ENCODE measurements at places on chromosomes 3 and 15.

GRCh38 chr3:166877971-166878370 is 502.1 kb downstream of the ZBBX start:
- DNase-seq = no peak

DNA sequence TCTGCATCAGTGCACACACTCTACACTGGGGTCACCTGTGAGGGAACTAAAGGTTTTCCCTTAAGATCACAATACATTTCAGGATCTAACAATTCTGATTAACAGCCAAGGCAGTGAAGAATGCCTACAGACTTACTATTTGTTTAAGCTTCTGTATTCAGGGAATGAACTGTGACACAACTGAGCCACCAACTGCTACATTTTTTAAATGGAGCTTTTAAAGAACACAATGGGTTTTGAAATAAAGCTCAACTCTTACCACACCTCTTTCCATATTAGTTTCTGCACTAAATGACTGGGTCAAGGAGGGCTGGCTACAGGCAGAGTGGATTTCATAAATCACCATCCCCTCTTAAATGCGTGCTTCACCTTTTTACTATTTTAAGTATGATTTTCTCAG is 100.2 kb downstream of the TMCC1 start:
- no peak for DNase-seq

- no peak for DNase-seq
Measured at GRCh38 chr3:190825386-190826016, 37.0 kb downstream of the GMNC start.

DNA sequence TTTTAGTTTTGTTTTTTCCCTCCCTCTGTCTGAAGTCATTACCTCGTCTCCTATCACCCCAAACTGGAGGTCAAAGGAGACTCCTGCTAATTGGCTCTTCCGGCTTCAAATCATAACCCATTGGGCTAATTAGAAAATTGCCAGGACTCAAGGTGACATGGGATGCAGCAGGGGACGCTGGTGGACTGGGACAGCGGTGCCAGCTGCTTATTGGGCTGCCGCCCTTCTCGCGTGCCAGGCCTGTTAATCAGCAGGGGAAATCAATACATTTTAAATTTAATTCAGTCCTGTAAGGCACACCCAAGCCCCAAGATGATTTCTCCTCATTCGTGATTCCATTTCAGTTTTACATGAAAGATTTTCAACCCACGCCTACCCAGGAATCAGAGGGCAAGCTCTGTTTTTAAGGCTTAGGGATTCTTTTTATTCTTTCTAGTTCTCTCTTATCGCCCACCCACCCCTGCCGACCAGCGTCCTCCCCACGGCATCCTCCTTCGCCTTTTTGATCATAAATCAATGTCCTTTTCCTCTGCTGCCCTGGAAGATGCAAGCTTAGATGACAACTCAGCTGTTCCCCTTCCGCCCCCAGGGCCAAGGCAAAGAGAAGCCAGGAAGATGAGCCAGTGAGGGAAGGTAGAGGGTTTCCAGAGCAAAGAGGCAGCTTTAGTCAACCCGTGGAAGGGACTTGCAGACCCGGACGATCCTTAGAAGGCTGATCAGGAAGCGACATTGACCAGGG is 329.6 kb downstream of the UACA start:
- DNase-seq = no peak

GRCh38 chr3:142888099-142888480 is 793 bp downstream of the PCOLCE2 start:
- no peak for DNase-seq

GRCh38 chr3:73046195-73046594 is 15.3 kb upstream of the EBLN2 start:
- DNase-seq = no peak

DNA sequence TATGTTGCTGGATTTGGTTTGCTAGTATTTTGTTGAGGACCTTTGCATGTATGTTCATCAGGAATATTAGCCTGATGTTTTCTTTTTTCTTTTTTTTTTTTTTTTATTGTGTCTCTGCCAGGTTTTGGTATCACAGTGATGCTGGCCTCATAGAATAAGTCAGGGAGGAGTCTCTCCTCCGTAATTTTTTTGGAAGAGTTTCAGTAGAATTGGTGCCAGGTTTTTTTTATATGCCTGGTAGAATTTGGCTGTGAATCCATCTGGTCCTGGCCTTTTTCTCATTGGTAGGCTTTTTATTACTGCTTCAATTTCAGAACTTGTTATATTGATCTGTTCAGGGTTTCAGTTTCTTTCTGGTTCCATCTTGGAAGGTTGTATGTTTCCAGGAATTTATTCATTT is 165.8 kb downstream of the VPS8 start:
- DNase-seq = no peak

- no peak for DNase-seq
Measured at GRCh38 chr3:128316481-128316891, 150.2 kb downstream of the DNAJB8 start.

DNA sequence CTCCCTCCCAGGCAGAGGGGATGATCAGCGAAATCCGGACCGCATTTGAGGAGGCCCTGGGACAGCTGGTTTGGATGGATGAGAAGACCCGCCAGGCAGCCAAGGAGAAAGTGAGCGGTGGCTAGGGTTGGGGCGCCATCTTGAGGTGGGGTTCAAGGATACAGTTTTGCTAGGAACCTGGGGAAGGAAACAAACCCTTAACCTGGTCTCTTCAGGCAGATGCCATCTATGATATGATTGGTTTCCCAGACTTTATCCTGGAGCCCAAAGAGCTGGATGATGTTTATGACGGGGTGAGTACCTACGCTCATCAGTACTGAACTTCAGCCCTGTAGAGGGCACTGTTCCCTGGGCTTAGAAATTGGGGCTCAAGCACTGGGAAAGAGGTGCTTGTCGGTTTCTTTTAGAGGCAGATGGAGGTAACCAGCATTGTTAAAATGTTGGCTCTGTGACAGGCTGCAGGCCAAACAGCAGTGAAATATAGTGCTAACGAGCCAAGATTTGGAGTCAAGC is 9.6 kb upstream of the PSMD2 start:
- DNase-seq = peak; percentile 75

DNA sequence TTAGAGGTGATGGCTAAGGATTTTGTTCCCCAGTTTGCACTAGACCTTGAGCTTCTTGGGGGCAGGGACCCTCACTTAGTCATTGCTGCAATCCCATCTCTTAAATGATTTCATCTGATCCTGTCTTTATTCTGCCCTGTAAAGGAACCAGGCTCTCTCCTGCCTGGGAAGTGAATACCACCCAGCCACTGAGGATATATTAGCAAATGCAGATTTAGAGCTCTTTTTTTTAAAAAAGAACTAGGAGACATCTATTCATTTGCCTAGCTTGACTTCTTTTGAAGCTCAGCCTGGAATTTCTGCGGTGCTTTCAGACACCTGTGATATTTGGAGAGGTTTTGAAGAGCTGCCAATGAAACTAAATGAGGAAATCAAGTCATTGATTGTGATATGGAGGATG is 41.8 kb downstream of the CA12 start:
- no peak for DNase-seq

DNA sequence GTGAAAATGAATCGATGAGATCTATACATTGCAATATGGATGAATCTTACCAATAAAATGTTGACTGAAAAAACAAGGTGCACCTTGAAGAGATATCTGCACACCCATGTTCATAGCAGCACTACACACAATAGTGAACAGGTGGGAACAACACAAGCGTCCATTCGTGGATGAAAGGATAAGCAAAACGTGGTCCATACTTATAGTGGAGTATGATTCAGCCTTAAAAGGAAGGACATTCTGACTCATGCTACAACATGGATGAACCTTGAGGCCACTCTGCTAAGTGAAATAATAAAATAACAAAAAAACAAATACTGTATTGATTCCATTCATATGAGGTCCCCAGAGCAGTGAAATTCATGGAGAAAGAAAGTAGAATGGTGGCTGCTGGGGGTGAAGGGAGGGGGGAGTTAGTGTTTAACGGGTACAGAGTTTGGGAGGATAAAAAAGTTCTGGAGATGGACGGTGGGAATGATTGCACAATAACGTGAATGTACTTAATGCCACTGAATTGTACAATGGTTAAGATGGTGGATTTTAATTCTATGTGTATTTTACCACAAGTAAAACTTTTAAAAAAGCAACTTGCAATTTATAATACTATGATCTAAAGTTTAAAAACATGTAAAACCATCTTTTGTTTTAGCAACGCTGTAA is 35.6 kb downstream of the IQSEC1 start:
- DNase-seq = no peak

GRCh38 chr15:98727115-98728040 is 79.0 kb downstream of the IGF1R start:
- no peak for DNase-seq

DNA sequence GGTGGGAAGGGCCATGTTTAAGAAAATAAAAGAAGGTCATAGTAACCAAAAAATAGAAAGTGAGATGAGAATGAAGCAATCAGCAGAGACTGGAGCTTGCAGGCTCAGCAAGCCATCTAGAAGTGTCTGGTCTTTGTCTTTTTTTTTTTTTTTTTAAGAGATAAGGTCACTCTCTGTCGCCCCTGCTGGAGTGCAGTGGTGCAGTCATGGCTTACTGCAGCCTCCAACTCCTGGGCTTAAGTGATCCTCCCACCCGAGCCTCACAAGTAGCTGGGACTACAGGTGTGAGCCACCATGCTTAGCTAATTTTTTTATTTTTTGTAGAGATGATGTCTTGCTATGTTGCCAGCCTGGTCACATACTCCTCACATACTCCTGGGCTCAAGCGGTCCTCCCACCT is 36.2 kb downstream of the GXYLT2 start:
- DNase-seq = no peak

GRCh38 chr3:2826036-2826435 is 284.1 kb downstream of the IL5RA start:
- DNase-seq = no peak

DNA sequence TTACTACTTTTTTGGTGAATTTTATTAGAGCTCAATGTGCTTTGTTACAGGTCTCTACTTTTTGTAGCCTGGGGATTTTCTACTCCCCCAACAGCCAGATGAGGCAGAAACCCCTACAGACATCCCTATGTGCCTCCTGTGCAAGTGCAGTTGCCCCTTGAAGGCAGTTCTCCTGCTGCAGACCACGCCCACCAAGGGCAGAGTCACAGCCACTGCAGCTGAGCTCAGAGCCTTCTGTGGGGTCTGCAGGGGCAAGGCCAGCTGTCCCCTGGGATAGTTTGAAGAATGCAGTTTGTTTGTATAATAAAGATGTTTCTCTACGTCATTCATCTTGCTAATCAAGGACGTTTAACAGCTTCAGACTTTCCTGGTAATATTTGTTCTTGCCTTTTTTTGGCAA is 76.8 kb downstream of the NPAP1 start:
- no peak for DNase-seq

DNA sequence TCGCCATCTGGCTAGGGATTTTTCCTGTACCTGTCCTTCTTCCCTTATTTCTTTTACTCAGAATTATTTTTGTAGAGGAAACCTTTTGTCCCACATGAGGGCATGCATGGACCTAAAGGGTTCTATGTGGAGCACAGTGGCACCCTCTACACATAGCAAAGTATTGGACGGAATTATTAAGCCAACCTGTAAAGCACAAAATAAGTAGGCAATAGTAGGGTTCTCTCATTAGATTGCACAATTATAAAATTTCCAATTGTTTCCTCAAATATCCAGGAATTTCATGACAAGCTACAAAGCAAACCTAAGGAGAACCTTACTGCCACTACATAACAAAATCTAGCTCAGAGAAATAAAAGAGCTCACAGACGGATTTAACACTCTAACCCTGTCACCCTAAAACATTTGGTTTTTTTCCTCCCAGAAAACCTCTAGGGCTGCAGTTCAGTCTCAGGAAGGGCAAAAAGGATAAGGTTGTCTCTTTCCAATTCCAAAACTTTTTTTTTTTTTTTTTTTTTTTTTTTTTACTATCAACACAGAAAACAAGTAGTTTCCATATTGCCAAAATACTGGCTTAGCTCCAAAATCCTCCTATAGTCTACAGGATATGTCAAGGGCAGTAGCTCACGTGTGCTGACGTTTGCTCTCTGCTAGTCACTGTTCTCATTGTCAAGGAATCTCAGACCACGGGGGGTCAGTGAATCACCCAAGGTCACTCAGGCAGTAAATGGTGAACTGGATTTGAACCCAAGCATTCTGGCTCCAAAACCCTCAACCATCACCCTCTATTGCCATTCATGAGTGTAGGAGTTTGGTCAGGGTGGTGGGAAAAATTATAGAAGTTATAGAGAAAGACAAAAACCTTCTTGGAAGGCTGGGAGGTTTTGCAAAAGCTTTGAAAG is 52.3 kb downstream of the NCEH1 start:
- DNase-seq = no peak

GRCh38 chr3:150379469-150379868 is 28.6 kb upstream of the TSC22D2 start:
- DNase-seq = no peak

DNA sequence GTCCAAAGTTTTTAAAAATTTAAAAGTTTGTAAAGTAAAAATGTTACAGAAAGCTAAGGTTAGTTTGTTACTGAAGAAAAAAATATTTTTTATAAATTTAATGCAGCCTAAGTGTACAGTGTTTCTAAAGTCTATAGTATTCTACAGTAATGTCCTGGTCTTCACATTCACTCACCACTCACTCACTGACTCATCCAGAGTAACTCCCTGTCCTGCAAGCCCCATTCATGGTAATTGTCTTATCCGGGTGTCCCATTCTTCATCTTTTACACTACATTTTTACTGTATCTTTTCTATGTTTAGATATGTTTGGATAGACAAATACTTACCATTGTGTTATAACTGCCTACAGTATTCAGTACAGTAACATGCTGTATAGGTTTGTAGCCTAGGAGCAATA is 36.7 kb upstream of the ATP10A start:
- DNase-seq = no peak

- no peak for DNase-seq
Measured at GRCh38 chr3:65575376-65575840, 463.3 kb downstream of the MAGI1 start.

DNA sequence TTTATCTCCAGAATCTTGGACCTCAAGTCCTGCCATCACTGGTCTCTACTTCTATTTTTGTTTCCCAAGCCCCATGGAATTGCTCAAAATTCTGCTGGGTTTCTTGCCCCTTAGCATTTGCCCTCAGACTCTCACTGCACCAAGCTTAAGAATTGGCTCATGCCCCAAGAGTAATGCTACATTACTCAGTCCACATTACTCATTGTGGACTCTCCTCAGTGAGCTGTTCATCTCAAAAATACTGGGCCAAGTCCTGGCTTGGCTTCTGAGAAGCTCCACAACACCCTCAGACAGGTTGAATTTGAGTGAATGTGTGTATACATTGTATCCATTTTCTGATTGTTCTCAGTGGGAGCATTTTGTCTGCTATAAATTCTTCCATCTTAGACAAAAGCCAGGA is 364.4 kb upstream of the ARHGEF26 start:
- DNase-seq = no peak

GRCh38 chr3:130700541-130700940 is 46.1 kb downstream of the PIK3R4 start:
- no peak for DNase-seq

- DNase-seq = no peak
Measured at GRCh38 chr3:171453180-171453886, 6.9 kb downstream of the TNIK start.

DNA sequence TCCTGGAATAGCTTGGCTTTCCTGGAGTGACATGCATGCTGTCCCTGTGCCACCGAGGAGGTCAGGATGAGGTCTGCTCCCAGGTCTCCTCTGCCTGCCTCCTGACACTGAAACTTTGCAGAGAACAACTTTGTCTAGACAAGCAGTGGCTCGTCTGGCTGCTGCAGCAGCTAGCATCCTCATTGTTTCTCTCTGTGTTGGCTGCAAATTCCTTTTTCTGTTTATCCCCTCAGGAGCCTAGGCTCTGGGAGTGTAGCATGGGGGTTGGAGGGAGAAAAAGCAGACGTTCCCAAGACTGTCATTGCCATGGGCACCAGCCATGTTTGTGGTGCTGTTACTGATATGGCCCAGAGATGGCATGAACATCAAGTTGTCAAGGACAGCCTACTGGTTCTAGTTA is 208.7 kb upstream of the LRIG1 start:
- DNase-seq = no peak

- no peak for DNase-seq
Measured at GRCh38 chr3:185722881-185723280, 102.0 kb downstream of the IGF2BP2 start.

Measured in GM12891 (cell line).